ENCODE measurements at places on chromosomes 4 and X.

DNA sequence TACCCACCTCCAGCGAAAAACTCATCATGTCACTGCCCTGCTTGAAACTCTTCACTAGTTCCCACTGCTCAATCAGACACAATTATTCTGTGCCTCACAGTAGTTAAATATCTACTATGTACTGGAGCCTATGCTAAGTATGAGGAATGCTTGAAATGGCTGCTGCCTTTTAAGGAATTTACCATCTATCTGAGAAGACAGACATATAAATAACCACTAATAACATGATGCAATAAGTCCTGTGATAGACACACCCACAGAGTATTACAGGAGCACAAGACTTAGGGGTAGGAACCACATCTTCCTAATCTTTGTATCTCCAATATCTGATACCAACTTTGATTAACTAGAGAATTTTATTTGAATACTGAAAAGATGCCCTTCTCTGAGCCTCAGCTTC is 21.1 kb downstream of the SLC25A53 start:
- no peak for DNase-seq

DNA sequence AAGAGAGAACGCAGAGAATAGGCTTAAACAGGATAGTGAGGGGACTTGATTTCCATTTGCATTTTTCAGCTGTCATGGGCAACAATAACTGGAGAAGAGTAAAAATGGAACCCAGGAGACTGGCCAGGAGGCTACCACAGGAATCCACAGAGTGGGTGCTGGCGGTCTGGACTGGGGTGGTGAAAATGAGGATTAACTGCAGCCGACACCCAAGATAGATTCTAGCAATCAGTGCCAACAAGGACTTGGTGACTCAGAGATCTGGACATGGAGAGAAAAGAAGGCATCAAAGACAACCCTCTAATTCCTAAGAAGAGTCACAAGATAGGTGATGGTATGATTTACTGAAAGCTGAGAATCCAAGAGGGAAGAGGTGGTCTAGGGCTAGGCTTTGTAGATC is 102.8 kb downstream of the ATP8A1 start:
- DNase-seq, result no peak

GRCh38 chr4:147737623-147738022 is 5.7 kb downstream of the ARHGAP10 start:
- no peak for DNase-seq

DNA sequence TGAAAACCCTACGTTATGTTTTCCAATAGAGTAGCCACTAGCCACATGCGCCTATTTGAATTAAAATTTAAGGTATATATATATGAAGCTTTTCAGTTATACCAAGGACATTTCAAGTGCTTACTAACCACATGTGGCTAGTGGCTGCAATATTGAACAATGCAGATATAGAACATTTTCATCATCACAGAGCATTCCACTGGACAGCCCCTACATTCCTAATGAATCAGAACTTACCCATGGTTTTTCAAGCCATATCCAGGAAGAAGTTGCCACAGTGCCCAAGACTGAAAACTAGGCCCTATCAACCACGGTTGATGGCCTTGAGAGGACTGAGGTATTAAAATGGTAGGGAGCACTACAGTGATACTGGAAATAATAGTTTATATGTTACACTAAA is 29.7 kb downstream of the NEK1 start:
- DNase-seq, result no peak

GRCh38 chr4:176708771-176709311 is 83.9 kb downstream of the VEGFC start:
- DNase-seq, result no peak

GRCh38 chrX:136806891-136807410 is 26.2 kb upstream of the ARHGEF6 start:
- no peak for DNase-seq

DNA sequence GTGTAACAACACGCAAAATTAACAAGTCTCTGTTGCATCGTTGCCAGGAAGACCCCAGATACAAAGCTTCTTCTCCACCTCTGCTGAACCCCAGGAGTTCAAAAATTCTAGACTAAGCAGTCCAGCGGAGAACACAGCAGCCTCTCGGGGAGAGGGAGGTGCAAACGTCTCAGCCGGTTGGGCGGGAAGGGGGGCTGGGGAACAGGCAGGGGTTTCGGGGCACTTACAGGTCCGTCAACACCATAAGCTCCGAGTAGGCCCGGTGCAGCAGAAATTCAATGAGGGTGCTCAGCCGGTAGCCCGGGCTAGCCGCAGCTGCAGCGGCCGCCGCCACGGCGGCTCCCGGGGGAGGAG is 394 bp downstream of the MED14 start:
- DNase-seq, result peak; percentile 19

DNA sequence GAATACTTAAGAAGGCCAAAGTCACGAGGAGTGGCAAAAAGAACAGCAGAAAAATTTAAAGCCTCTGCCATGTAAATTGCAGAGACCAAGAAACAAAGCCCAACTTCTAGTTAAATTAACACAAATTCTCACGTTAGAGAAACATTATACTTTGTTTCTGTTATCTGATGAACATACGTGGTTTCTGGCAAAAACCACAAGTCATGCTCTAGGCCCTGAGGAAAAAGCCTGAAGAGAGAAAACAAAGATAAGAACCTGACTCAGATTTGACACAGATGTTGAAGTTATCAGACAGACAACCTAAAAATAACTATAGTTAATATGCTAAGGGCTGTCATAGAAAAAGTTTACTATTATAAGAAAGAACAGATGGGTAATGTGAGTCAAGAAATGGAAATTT is 149.1 kb upstream of the PCDH10 start:
- no peak for DNase-seq

DNA sequence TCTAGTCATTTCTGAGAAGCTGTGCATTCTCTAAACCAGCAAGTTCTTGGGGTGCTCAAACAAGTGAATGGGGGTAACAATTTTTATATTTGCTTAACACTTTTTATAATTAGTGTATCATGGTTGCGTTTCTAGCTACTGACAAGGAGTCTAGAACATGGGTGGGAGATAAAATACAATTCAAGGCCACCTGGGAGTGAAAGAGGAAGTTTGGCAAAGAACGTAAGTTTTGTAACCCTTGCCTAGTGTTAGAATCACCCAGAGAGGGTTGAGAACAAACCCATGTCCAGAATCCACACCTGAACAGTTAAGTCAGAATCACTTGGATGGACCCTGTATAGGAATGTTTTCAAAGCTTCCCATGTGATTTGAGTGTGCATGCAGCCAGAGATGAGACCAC is 92.7 kb downstream of the AFF2 start:
- no peak for DNase-seq

DNA sequence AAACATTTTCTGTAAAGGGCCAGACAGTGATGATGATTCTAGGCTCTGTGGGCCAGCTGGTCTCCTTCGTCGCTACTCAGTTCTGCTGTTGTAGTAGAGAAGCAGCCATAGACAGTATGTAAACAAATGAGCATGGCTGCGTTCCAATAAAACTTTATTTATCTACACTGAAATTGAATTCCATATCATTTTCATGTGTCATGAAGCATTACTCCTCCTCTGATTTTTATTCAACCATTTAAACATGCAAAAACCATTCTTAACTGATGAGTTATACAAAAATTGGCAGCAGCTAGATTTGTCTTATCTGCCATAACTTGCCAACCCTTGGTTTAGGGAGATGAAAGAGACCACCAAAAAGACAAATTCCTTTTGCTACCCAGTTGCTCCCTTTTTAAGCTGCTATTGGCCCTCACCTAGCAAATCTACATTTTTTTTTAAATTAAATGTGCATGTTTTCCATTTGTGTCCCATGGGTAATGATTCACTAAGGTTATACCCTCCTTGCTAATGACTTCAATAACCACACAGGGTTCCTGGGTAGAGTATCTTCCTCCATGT is 309.9 kb downstream of the DHX15 start:
- DNase-seq, result no peak

- DNase-seq, result no peak
These were observed 19.6 kb downstream of the CD40LG start for GRCh38 chrX:136667446-136668168.

DNA sequence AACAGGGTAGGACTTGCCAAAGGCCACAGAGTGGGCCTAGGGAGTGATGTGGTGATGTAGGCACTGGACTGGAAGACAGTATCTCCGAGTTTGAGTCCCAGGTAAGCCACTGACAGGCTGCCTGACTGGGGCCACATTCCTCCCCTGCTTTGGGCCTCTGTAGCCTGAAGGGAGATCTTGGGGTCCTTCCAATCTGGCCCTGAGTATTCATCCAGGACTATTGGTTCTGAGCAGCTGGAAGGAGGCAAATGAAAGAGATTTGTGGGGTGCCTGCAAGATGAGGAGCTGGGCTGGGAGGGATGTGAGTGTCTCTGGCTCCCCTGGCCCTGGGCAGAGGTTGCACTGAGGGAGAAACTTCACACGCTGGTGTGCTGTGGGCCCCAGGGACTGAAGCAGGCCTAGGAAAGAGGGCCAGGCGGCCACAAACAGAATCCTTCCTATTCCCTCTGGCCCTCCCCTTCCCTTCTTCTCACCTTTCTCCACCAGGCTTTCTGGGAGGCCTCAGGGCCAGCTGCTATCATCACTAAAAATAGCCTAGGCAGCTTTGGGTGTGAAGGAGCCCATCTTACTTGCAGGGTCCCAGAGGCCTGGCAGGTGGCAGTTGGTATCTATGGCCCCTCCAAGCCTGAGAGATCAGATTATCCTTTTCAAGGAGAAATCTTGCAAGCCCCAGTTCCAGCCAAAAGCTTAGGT is 70.1 kb downstream of the PJA1 start:
- no peak for DNase-seq

- peak; percentile 86 for DNase-seq
These were observed at the start of gene DCK for GRCh38 chr4:70993181-70994068. TSS of gene DCK (plus strand) at chr4:70993649. CDS start at chr4:70993836, 187 bp downstream.

- no peak for DNase-seq
These were observed 183.4 kb downstream of the OPHN1 start for GRCh38 chrX:68249903-68250302.

DNA sequence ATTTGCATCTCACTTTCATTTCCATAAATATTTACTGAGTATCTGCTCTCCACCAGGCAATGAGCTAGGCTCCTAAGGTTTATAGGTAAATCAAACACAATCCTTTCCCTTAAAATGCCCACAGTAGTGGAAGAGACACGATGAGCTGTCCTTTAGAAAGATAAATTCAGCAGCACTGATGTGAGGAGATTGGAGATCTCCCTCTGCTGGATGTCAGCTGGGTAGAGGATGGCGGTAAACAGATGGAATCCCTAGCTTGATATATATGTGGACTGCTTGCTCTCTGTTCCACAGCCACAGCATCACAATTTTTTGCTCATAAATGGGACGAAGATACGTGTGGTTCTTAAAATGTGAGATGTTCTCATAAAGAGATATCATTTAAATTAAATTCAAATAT is 216.4 kb upstream of the RASGEF1B start:
- no peak for DNase-seq

DNA sequence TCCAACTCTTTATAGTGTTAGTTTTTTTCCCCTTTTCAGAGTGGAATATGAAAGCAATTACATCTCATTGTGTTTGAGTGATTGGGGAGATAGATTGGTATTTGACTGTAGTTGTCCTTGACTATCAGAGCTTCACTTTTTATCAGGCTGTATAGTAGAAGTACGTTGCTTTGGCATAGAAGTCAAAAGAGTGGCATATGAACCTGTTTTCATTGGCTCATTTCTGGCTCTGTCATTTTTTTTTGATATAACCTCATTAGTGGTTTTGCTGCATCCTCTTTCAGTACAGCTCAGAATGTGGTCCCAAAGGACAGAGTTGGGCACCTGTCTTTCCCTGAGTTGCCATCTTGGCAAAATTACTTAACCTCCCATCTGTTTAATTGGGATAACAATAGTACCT is 1.4 kb downstream of the TMA16 start:
- no peak for DNase-seq

- DNase-seq, result no peak
These were observed 119.8 kb downstream of the NEK1 start for GRCh38 chr4:169492436-169493163.

DNA sequence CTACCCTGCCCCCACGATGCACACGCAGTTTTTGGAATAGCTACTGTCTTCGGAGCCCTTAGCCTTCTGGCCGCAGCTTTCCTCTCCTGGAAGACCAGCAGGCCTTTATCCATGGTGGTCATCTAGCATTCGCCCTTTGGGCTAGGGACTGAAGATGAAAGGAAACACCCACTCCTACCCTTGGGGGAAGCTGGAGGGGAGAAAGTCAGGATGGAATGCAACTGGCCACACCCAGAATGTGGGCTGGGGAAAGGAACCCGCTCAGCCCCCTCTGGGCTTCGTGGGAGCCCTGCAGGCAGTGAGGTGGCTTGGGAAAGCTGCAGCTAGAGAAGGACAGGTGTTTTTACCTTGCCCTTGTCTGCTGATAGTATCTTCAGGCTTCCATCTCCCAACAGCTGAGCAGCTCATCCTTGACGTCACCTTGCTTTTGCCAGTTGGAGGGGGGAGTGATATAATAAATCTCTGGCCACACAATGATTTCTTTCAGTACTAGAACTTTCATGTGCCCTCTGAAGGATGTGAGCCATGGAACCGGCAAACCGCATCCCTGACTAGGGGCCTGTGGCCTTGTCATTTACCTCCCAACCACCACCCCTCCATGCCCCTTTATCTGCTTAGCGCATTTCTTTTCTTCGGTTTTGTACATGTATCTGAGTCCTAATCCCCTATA is 59.0 kb downstream of the ELF4 start:
- no peak for DNase-seq

All from activated naive CD4-positive, alpha-beta T cell treated with anti-CD3 and anti-CD28 coated beads, Interleukin-2, amount 50 U/mL, for 16 hours (primary cell).